Activated T-cell treated with anti-CD3 and anti-CD28 coated beads, Interleukin-2, amount 50 U/mL, for 72 hours (primary cell): ENCODE measurements at places on chromosomes 4 and X. TPM values are rescaled to one million over a fixed set of nuclear protein-coding genes. Genes with fewer than 3 reads are reported as not detected.

GRCh38 chr4:93994175-93994994 is 165.8 kb downstream of the ATOH1 start:
- H3K4me1 ChIP-seq: no peaks in the 10 kb centered on the region
- DNase-seq: no peak
- H3K27ac ChIP-seq: no peak overlapping the region

GRCh38 chr4:41510179-41510578 is 27.8 kb upstream of the LIMCH1 start:
- no peak overlapping the region for H3K27ac ChIP-seq
- H3K27me3 ChIP-seq: no peaks in the 10 kb centered on the region
- no peaks in the 10 kb centered on the region for H3K36me3 ChIP-seq
- H3K4me1 ChIP-seq: no peaks in the 10 kb centered on the region

GRCh38 chr4:122992057-122992456 is 69.7 kb upstream of the NUDT6 start:
- no peak overlapping the region for H3K27ac ChIP-seq
- H3K27me3 ChIP-seq: no peaks in the 10 kb centered on the region
- peaks cover 41% of the 10 kb centered on the region for H3K36me3 ChIP-seq
- no peak for DNase-seq
- no peaks in the 10 kb centered on the region for H3K4me1 ChIP-seq

DNA sequence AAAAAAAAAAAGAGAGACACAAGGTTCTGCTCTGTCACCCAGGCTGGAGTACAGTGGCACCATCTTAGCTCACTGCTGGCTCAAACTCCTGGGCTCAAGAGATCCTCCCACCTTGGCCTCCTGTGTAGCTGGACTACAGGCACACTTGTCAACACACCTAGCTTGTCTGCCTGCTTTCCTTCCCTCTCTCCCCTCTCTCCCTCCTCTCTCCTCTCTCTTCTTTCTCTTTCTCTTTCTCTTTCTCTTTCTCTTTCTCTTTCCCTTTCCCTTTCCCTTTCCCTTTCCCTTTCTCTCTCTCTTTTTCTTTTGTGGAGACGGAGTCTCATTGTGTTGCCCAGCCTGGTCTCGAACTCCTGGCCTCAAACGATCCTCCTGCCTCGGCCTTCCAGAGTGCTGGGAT is 132.1 kb downstream of the DIPK2B start:
- peaks cover 55% of the 10 kb centered on the region for H3K4me1 ChIP-seq
- H3K27ac ChIP-seq: peak overlapping the region; percentile 96
- DNase-seq: no peak
- H3K4me3 ChIP-seq: peak overlapping the region; percentile 62
- no peaks in the 10 kb centered on the region for H3K27me3 ChIP-seq

- DNase-seq: no peak
- no peak overlapping the region for H3K4me3 ChIP-seq
- H3K4me1 ChIP-seq: no peaks in the 10 kb centered on the region
- H3K27me3 ChIP-seq: peaks cover 5% of the 10 kb centered on the region
These were observed 52.8 kb upstream of the TAB3 start for GRCh38 chrX:30941898-30942297.

GRCh38 chrX:21933077-21933476 is 7.4 kb upstream of the SMS start:
- no peaks in the 10 kb centered on the region for H3K27me3 ChIP-seq
- peaks cover 3% of the 10 kb centered on the region for H3K36me3 ChIP-seq
- DNase-seq: no peak
- peak overlapping the region; percentile 90 for H3K27ac ChIP-seq
- peaks cover 30% of the 10 kb centered on the region for H3K4me1 ChIP-seq
- no peak overlapping the region for H3K4me3 ChIP-seq

DNA sequence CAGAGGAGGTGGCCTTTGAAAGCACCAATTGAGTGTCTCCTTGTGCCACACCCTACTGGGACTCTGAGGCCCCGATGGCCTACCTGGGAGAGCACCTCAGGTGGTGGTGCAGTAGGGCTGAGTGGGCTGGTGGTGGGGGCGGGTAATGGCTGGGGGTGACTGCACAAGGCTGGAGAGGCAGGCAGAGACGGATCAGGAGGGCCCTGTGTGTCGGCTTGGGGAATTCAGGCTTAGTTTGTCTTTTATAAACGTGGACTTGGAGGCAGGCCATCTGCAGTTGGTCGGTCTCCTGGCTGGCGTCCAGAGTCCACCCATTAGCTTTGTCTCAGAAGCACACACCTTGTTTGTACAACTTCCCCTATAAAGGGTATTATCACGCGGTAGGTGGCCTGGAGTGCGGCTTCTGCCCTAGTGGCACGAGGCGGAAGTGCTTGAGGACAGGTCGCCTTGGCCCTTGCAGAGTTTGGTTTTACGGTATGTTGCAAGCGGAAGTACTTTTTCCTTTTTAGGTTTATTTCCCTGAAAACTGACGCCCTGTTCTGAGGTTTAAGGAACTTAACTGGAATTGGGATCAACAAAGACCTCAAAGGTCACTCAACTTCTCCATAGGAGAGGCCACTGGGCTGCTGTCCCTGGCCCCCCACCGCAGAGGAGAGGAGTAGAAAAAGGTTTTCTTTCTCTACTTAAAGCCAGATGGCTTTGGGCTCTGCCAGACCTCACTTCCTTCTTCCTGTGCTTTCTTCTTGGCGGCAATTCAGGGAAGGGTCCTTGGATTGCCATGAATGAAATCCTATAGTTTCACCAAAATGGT is 8.0 kb downstream of the TBC1D14 start:
- H3K27ac ChIP-seq: peak overlapping the region; percentile 90
- H3K4me1 ChIP-seq: peaks cover 78% of the 10 kb centered on the region
- H3K36me3 ChIP-seq: no peaks in the 10 kb centered on the region
- H3K27me3 ChIP-seq: no peaks in the 10 kb centered on the region
- H3K4me3 ChIP-seq: peak overlapping the region; percentile 87

GRCh38 chr4:86967073-86967472 is 32.3 kb downstream of the AFF1 start:
- no peak overlapping the region for H3K27ac ChIP-seq
- no peak for DNase-seq
- H3K4me3 ChIP-seq: no peak overlapping the region
- peaks cover 29% of the 10 kb centered on the region for H3K4me1 ChIP-seq

GRCh38 chrX:50381729-50382415 is 88.8 kb downstream of the DGKK start:
- H3K4me1 ChIP-seq: no peaks in the 10 kb centered on the region
- no peaks in the 10 kb centered on the region for H3K36me3 ChIP-seq
- H3K4me3 ChIP-seq: no peak overlapping the region

DNA sequence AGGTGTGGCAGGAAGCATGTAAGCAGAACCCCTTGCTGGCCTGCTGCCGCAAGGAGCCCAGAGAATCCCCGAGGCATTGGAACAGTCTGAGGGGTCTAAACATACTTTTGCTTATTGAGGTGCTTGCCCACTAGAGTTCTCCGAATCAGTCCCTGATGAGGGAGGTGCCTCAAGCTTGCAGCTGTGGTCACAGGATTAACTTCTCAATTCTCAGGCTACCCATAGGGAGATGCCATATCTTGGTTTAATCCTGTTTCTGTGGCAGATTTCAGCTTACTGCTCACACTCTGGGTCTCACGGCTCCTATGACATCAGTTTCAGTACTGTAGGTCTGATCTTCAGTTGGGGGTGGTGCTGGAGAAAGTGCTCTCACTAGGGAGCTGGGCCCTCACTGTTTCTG is 39.9 kb downstream of the CCNG2 start:
- H3K4me3 ChIP-seq: no peak overlapping the region
- no peak overlapping the region for H3K27ac ChIP-seq

DNA sequence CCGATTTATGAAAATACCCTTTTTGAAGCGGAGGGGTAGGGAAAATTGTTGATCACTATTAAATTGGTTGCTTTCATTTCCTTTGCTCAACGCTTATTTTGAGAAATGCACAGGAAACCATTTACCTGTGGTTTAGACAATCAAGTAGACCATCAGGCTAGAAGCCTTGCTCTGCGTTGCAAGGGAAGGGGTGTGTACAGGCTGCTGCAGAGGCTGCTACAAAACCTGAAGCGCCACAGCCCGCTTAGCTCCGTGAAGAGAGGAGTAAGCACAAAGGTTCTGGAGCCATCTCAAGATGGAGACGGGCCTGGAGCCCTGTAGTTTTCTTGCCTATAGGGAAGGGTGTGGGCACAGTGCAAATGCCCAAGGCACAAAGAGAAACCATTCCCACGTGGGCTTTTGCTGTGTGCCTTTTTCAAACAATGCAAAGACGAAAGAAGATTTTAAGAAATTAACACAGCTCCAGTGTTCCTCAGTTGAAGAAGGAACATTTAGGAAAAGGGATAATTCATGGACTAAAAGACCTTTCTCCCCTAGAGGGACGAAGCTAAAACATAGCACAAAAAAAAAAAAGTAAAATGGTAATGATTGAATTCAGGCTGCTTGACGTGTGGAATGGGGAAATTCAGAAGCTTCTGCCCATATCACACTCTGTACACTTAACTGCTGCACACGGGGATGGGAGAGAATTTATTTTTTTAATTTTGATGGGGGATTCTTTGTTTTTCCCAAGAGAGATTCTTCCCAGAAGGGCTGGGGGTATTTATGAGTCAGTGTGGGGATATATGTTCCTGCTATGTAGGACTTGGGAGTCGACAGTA is 3.5 kb downstream of the TMSB4X start:
- H3K4me3 ChIP-seq: peak overlapping the region; percentile 82
- peak; percentile 76 for DNase-seq
- H3K4me1 ChIP-seq: peaks cover 58% of the 10 kb centered on the region
- H3K27ac ChIP-seq: peak overlapping the region; percentile 99

DNA sequence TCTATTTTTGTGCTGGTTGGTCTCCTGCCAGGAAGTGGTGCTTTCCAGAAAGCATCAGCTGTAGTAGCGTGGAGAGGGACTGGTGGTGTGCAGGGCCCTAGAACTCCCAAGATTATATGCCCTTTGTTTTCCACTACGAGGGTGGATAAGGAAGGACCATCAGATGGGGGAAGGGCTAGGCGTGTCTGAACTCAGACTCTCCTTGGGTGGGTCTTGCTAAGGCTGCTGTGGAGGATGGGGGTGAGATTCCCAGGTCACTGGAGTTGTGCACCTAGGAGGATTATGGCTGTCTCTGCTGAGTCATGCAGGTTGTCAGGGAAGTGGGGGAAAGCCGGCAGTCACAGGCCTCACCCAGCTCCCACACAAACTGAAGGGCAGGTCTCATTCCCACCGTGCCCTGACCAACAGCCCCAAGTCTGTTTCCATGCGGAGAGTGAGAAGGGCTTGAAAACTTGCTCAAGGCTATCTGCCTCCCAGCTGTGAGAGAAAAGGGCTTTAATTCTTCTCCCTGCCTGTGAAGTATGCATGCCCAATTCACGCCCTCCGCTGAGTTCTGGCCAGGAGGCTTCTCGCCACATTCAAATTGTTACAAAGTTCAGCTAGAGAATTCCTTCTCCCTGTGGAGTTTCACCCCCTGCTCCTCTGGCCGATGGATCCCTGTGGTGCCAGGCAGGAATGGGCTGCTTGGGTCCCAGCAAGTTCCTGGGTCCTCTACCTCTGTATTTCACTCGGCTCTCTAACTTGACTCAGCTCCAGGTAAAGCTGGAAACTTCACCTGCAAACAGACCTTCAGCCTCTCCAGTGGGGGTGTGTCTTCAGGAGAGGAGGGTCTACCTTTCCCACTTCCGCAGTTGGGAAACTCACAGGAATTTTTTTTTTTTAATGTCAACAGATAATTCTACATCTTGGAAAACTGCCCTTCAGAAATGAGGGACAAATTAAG is 7.7 kb upstream of the CSTF2 start:
- peaks cover 82% of the 10 kb centered on the region for H3K27me3 ChIP-seq
- H3K4me1 ChIP-seq: no peaks in the 10 kb centered on the region
- peaks cover 5% of the 10 kb centered on the region for H3K36me3 ChIP-seq
- H3K4me3 ChIP-seq: no peak overlapping the region
- no peak for DNase-seq

DNA sequence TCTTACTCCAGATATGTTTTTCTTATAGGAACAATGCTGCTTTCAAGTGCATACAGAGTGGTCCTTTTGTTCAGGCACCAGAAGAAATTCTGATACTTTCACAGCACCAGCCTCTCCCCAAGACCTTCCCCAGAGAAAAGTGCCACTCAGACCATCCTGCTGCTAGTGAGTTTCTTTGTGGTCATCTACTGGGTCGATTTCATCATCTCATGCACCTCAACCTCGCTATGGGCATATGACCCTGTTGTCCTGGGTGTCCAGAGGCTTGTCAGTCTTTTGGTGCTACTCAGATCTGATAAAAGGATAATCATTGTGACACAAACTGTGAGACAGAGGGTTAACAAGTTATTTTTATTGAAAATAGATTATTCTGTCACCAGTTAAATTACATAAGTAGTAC is 39.5 kb downstream of the WDR13 start:
- H3K4me1 ChIP-seq: peaks cover 11% of the 10 kb centered on the region
- peak overlapping the region; percentile 47 for H3K4me3 ChIP-seq
- DNase-seq: no peak
- H3K36me3 ChIP-seq: no peaks in the 10 kb centered on the region
- H3K27me3 ChIP-seq: no peaks in the 10 kb centered on the region

DNA sequence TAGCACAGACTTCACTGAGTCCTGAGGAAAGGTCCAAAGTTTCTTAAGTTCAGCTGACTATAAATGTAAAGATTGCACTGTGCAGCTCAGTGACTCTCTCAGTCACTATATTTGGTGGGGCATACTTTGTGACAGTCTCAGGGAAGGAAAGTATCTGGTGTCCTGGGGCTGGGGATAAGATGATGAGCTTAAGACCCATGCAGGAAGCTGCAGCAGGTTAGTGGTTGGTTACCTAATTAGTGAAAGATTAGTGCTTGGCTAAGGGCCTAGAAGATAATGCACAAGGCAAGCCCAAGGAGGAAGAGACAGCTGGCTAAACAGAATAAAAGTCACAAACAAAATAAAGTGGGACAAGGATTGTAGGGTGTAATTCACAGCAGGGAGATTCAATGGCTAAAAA is 25.4 kb upstream of the SLITRK4 start:
- H3K4me3 ChIP-seq: no peak overlapping the region
- no peaks in the 10 kb centered on the region for H3K36me3 ChIP-seq
- DNase-seq: no peak
- H3K4me1 ChIP-seq: no peaks in the 10 kb centered on the region
- H3K27ac ChIP-seq: no peak overlapping the region
- H3K27me3 ChIP-seq: peaks cover 18% of the 10 kb centered on the region

DNA sequence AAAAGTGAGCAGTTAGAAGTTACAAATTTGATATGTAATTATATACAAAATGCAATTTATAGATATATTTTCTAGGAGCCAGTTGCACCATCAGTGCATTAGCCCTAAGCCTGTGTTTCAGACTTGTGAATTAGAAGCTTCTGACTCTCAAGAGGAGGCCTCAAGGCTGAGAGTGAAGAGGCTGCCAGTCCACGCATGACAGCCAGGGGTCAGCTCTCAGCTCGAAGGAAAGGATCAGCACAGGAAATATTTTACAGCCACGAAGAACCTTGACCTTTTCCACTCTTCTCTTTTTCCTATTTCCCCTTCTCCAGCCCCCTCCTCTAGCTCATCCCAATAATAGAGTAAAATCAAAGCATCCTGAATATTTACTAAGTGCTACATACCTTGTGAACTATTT is 642.4 kb downstream of the TRIML1 start:
- H3K36me3 ChIP-seq: peaks cover 4% of the 10 kb centered on the region
- no peak overlapping the region for H3K27ac ChIP-seq
- H3K27me3 ChIP-seq: no peaks in the 10 kb centered on the region
- H3K4me3 ChIP-seq: no peak overlapping the region
- H3K4me1 ChIP-seq: no peaks in the 10 kb centered on the region

GRCh38 chr4:139207247-139207646 is 30.2 kb upstream of the ELF2 start:
- DNase-seq: no peak
- peaks cover 18% of the 10 kb centered on the region for H3K4me1 ChIP-seq
- H3K4me3 ChIP-seq: no peak overlapping the region
- no peaks in the 10 kb centered on the region for H3K36me3 ChIP-seq

CXCL11 gene
- 0.19 TPM for total RNA-seq

EDNRA gene
- total RNA-seq: 0.34 TPM

MAGEA8 gene
- total RNA-seq: not detected

PSAPL1 gene
- total RNA-seq: not detected

ATOH1 gene
- total RNA-seq: not detected
